ENCODE measurements at places on chromosomes 5 and 9. TPM values are rescaled to one million over a fixed set of nuclear protein-coding genes. Genes with fewer than 3 reads are reported as not detected.

The APBA1 gene
- total RNA-seq, result 38.5 TPM

DNA sequence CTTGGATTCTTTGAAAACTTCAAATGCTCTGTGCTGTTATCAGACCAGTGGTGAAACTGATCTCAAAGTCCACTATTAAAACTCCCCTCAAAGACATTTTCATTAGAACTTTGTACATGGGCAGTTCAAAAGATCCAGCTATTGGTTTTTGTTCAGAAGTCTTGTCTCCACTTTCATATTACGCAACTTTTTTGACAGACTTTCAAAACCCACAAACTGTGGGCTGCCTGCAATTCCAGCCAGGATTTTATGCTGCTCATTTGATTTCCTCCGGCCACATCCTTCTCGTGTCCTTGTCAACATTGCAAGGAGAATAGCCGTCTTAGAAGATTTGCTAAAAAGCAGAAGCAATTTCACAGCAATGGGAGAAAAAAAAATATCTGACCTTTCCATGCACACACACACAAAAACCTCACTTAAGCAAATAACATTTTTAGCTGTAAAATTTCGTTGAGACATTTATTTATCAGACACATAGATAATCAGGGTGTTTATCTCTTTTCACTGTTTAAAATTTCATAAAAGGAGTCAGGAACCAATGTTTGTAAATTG is 1990.5 kb downstream of the MAT2B start:
- DNase-seq, result no peak

The MYO10 gene
- total RNA-seq, result 27.9 TPM

DNA sequence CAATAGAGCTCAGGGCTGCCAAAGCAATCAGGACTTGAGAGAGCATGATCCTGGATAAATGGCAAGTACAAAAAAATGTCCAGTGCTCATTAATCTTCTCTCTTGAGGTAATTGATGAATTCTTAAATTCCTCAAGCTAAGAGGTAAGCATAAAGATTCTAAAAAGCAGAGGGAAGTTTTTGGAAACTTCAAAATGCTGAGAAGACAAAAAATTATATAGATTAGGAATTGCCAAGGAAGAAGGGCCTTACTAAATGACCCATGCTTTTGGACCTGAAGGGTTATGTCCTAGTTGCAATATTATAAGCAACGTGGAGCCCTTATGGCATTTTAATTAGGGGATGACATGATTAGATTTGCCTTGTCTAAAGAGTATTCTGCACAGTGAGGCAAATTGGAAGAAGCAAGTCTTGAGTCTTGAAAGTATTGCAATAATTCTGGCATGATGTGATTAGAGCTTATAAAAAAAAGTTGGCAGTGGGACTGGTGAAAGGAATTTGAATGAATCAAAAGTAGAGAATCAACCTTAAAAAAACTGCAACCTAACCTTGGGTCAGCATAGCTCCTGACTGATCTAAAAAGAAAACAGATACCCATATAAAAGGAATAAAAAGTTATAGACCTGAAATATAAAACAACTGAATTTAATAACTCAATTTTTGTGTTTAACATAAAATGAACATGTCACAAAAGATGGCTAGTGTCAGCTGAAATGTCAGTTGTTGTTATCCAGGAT is 323.8 kb upstream of the ARRDC3 start:
- DNase-seq, result no peak

- DNase-seq, result no peak
Measured at GRCh38 chr9:117092582-117092981, 322.3 kb downstream of the ASTN2 start.
